K562 (cell line): ENCODE measurements at places on chromosomes 7 and 10. TPM values are rescaled to one million over a fixed set of nuclear protein-coding genes. Genes with fewer than 3 reads are reported as not detected.

The HECTD2 gene
- total RNA-seq: 3.6 and 5.8 TPM in 2 replicates

The PBLD gene
- 2.2 and 2.5 TPM in 2 replicates for total RNA-seq

GRCh38 chr7:98555403-98555802 is 61.7 kb upstream of the NPTX2 start:
- H3K27me3 ChIP-seq: peaks cover 31% of the 10 kb centered on the region
- DNase-seq: no peak
- H3K4me3 ChIP-seq: no peak overlapping the region
- H3K4me1 ChIP-seq: no peaks in the 10 kb centered on the region
- H3K36me3 ChIP-seq: no peaks in the 10 kb centered on the region
- no peak overlapping the region for H3K27ac ChIP-seq

GRCh38 chr10:46516660-46517416 is 39.6 kb downstream of the GPRIN2 start:
- DNase-seq: no peak
- H3K27me3 ChIP-seq: peaks cover 48% of the 10 kb centered on the region
- H3K4me1 ChIP-seq: no peaks in the 10 kb centered on the region
- H3K27ac ChIP-seq: no peak overlapping the region
- H3K4me3 ChIP-seq: no peak overlapping the region

The FAM25C gene
- total RNA-seq: not detected in 2 replicates

The PLCE1 gene
- 0.02 and 0.04 TPM in 2 replicates for total RNA-seq

- no peaks in the 10 kb centered on the region for H3K27me3 ChIP-seq
- peak overlapping the region; percentile 92 for H3K27ac ChIP-seq
- peak overlapping the region; percentile 81 for H3K4me3 ChIP-seq
These were observed 2.2 kb downstream of the ARHGAP21 start for GRCh38 chr10:24721229-24722106.

GRCh38 chr10:79937701-79938151 is 11.2 kb downstream of the SFTPD start:
- no peaks in the 10 kb centered on the region for H3K36me3 ChIP-seq
- no peaks in the 10 kb centered on the region for H3K4me1 ChIP-seq
- H3K27ac ChIP-seq: no peak overlapping the region
- H3K27me3 ChIP-seq: peaks cover 67% of the 10 kb centered on the region
- no peak for DNase-seq
- H3K4me3 ChIP-seq: no peak overlapping the region

The MLXIPL gene
- total RNA-seq: 10.2 and 11.8 TPM in 2 replicates

- H3K27me3 ChIP-seq: no peaks in the 10 kb centered on the region
- H3K27ac ChIP-seq: no peak overlapping the region
- H3K4me3 ChIP-seq: no peak overlapping the region
- no peaks in the 10 kb centered on the region for H3K4me1 ChIP-seq
- H3K36me3 ChIP-seq: no peaks in the 10 kb centered on the region
These were observed 13.3 kb upstream of the RPA3 start for GRCh38 chr7:7731732-7732131.

- no peaks in the 10 kb centered on the region; the same call in 2 of the 3 replicates for H3K4me1 ChIP-seq
- H3K27ac ChIP-seq: no peak overlapping the region
- DNase-seq: no peak
- no peaks in the 10 kb centered on the region for H3K36me3 ChIP-seq
These were observed 40.5 kb upstream of the SAMD8 start for GRCh38 chr10:75070961-75071428.

DNA sequence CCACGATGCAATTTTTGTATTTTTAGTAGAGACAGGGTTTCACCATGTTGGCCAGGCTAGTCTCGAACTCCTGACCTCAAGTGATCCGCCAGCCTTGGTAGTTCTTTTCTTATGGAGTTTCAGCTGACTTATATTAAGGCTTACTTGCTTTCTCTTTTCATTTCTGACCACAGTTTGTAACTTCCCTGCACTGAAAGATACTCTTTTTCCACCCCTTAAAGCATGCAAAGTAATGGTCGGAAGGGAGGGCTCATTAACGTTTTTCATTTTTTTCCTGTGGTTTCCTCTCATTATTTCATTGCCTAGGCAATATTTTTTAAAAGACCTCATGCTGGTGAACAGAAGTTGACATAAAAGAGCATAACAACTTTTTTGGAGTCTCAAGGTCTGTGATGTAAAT is 27.0 kb downstream of the ADRB1 start:
- peaks cover 2% of the 10 kb centered on the region; the same call in 2 of the 3 replicates for H3K27me3 ChIP-seq
- no peak overlapping the region for H3K4me3 ChIP-seq
- H3K27ac ChIP-seq: no peak overlapping the region
- DNase-seq: no peak
- H3K4me1 ChIP-seq: no peaks in the 10 kb centered on the region

The PRTFDC1 gene
- 7.5 and 8.0 TPM in 2 replicates for total RNA-seq

- H3K4me3 ChIP-seq: no peak overlapping the region
- H3K36me3 ChIP-seq: no peaks in the 10 kb centered on the region
- no peaks in the 10 kb centered on the region for H3K4me1 ChIP-seq
- no peak overlapping the region for H3K27ac ChIP-seq
- H3K27me3 ChIP-seq: no peaks in the 10 kb centered on the region
- no peak for DNase-seq
These were observed 358.5 kb upstream of the ANKRD30A start for GRCh38 chr10:36766940-36767339.

DNA sequence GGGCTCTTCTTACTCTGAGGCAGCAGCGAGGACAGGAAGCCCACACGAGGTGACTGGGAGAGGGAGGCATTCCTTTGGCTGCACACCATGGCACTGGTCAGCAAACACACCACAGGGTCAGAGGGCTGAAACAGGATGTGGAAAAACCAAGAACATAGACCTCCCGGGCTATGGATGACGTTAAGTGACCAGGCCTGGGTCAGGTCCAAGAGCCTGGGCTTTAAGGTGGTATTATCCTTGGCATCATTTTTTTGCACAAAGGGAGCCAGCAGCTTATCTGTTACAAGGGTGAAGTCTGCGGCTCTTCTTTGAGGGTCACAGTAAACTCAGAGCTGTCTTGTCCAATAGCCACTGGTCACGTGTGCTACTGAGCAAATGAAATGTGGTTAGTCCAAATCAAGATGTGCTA is 7.0 kb downstream of the WDR91 start:
- no peaks in the 10 kb centered on the region for H3K27me3 ChIP-seq
- no peak overlapping the region for H3K4me3 ChIP-seq
- H3K36me3 ChIP-seq: peaks cover 25% of the 10 kb centered on the region; the same call in 2 of the 3 replicates
- H3K4me1 ChIP-seq: peaks cover 17% of the 10 kb centered on the region

The MAD1L1 gene
- 67.4 and 75.3 TPM in 2 replicates for total RNA-seq

The C7orf57 gene
- total RNA-seq: not detected in 2 replicates

- H3K36me3 ChIP-seq: peaks cover 32% of the 10 kb centered on the region; the same call in 2 of the 3 replicates
- no peaks in the 10 kb centered on the region for H3K27me3 ChIP-seq
- no peak overlapping the region for H3K27ac ChIP-seq
- no peak overlapping the region for H3K4me3 ChIP-seq
These were observed 42.2 kb downstream of the MAD1L1 start for GRCh38 chr7:2190531-2190930.

GRCh38 chr7:48182718-48183369 is 11.6 kb downstream of the ABCA13 start:
- H3K36me3 ChIP-seq: no peaks in the 10 kb centered on the region
- H3K27ac ChIP-seq: no peak overlapping the region
- no peak for DNase-seq
- no peak overlapping the region for H3K4me3 ChIP-seq
- H3K27me3 ChIP-seq: no peaks in the 10 kb centered on the region

GRCh38 chr7:50229964-50230363 is 74.6 kb upstream of the IKZF1 start:
- peaks cover 16% of the 10 kb centered on the region for H3K4me1 ChIP-seq
- no peaks in the 10 kb centered on the region for H3K36me3 ChIP-seq
- H3K27ac ChIP-seq: no peak overlapping the region
- H3K27me3 ChIP-seq: no peaks in the 10 kb centered on the region

The PNLIPRP1 gene
- total RNA-seq: 0.60 and 1.1 TPM in 2 replicates

The ST8SIA6 gene
- total RNA-seq: 5.0 and 6.6 TPM in 2 replicates

- DNase-seq: no peak
- no peaks in the 10 kb centered on the region for H3K36me3 ChIP-seq
- no peak overlapping the region for H3K27ac ChIP-seq
- no peak overlapping the region for H3K4me3 ChIP-seq
These were observed 48.3 kb upstream of the STEAP1B start for GRCh38 chr7:22548313-22548712.

GRCh38 chr7:154693661-154694060 is 309.3 kb downstream of the PAXIP1 start:
- H3K4me1 ChIP-seq: peaks cover 5% of the 10 kb centered on the region
- DNase-seq: no peak
- no peaks in the 10 kb centered on the region for H3K36me3 ChIP-seq
- no peaks in the 10 kb centered on the region for H3K27me3 ChIP-seq
- H3K27ac ChIP-seq: no peak overlapping the region

GRCh38 chr7:142586611-142587010 is 162.7 kb upstream of the PRSS1 start:
- no peak overlapping the region for H3K4me3 ChIP-seq
- no peaks in the 10 kb centered on the region for H3K4me1 ChIP-seq
- H3K27me3 ChIP-seq: no peaks in the 10 kb centered on the region

GRCh38 chr7:102318482-102318971 is 31.9 kb downstream of the SH2B2 start:
- DNase-seq: peak; percentile 23
- H3K4me1 ChIP-seq: no peaks in the 10 kb centered on the region; the same call in 2 of the 3 replicates
- H3K27ac ChIP-seq: no peak overlapping the region
- H3K36me3 ChIP-seq: no peaks in the 10 kb centered on the region
- no peak overlapping the region for H3K4me3 ChIP-seq
- peaks cover 53% of the 10 kb centered on the region for H3K27me3 ChIP-seq

DNA sequence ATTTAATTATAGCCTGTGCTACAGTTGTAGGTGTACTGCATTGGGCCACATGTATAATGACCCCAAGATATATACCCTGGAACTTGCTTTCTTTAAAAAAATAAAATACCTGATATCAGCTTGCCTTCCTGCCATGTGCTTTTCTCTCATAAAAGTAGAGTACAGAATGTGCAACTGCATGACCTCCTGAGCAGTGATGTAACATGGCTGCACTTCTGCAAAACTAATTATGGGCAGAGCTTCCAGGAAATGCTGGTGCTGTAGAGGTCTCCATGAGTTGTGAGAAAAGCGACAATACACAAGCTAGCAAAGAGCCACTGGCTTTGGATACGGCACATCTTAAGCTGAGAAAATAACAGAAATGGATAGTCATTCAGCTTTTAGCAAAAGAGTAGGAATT is 6.5 kb upstream of the ERLIN1 start:
- no peak for DNase-seq
- H3K27me3 ChIP-seq: no peaks in the 10 kb centered on the region
- H3K4me1 ChIP-seq: no peaks in the 10 kb centered on the region

The SDK1 gene
- total RNA-seq: 0.16 TPM in 2 replicates

The RSPH10B2 gene
- 0.29 TPM in 1 of 2 replicates, not detected in the other for total RNA-seq

DNA sequence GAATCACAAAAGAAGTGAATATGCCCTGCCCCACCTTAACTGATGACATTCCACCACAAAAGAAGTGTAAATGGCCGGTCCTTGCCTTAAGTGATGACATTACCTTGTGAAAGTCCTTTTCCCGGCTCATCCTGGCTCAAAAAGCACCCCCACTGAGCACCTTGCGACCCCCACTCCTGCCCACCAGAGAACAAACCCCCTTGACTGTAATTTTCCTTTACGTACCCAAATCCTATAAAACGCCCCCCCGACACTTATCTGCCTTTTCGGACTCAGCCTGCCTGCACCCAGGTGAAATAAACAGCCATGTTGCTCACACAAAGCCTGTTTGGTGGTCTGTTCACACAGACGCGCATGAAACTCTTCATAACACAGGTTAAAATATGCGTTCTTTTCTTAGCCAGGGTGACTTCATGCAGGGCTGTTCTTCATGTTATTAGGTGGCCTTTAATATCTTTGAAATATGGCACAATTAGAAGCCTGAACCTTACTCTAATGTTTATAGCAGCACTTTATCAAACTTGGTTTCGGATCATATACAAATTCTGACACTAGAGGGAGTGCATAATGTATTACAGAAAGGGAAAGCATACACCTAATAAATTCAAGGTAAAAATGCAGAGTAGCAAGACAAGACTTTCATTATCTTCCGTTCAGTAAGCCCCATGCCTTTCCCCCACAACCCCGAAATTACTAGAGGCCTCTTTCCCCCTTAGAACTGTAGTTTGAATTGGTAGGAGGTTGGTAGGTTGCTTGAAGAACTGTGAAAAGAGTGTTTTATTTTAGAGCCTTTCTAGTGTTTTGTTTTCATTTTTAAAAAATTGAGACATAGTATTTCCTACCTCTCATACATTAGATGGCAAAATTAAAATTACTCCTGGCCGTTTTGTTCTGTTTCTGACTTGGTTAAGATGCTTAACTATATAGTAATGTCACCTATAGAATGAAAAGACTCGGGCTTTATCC is 117.9 kb downstream of the NPY start:
- no peaks in the 10 kb centered on the region for H3K36me3 ChIP-seq
- H3K27me3 ChIP-seq: peaks cover 2% of the 10 kb centered on the region; the same call in 1 of the 3 replicates
- no peak overlapping the region for H3K4me3 ChIP-seq
- H3K27ac ChIP-seq: no peak overlapping the region
- no peaks in the 10 kb centered on the region for H3K4me1 ChIP-seq
- peak; percentile 12 for DNase-seq

The PKD2L1 gene
- total RNA-seq: not detected in 2 replicates

The SPDYE5 gene
- total RNA-seq: 0.09 TPM in 1 of 2 replicates, not detected in the other

DNA sequence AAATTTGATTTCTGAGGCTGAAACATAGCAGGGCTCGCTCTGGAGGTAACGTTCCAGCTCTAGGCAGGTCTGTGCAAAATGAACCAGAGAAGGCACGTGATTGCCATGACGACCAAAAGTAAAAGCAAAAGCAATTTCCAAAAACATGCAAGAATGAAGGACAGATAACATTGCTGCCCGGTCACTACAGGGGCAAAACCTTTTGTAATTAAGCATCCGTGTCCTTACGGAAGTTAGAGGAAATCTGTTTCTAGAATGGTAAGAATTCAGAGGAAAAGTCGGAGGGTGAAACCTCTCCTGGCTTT is 2.9 kb downstream of the KLF6 start:
- H3K36me3 ChIP-seq: peaks cover 55% of the 10 kb centered on the region
- no peaks in the 10 kb centered on the region for H3K27me3 ChIP-seq
- H3K27ac ChIP-seq: no peak overlapping the region
- DNase-seq: no peak
- H3K4me3 ChIP-seq: peak overlapping the region; percentile 92; the same call in 1 of the 2 replicates
